Calu3 (cell line): ENCODE measurements at places on chromosomes 13 and 19. TPM values are rescaled to one million over a fixed set of nuclear protein-coding genes. Genes with fewer than 3 reads are reported as not detected.

- H3K4me3 ChIP-seq: no peak overlapping the region
- H3K27ac ChIP-seq: no peak overlapping the region
- DNase-seq: no peak
- H3K36me3 ChIP-seq: no peaks in the 10 kb centered on the region
These were observed 153.6 kb upstream of the GPR12 start for GRCh38 chr13:26914148-26914547.

The ZNF497 gene
- 2.4 and 3.1 TPM in 2 replicates for total RNA-seq

- H3K4me1 ChIP-seq: peaks cover 41% of the 10 kb centered on the region
- H3K27me3 ChIP-seq: no peaks in the 10 kb centered on the region
- peak overlapping the region; percentile 93 for H3K27ac ChIP-seq
These were observed 32.8 kb downstream of the ATP11A start for GRCh38 chr13:112722433-112723263.

The C1QTNF9B gene
- not detected in 2 replicates for total RNA-seq

DNA sequence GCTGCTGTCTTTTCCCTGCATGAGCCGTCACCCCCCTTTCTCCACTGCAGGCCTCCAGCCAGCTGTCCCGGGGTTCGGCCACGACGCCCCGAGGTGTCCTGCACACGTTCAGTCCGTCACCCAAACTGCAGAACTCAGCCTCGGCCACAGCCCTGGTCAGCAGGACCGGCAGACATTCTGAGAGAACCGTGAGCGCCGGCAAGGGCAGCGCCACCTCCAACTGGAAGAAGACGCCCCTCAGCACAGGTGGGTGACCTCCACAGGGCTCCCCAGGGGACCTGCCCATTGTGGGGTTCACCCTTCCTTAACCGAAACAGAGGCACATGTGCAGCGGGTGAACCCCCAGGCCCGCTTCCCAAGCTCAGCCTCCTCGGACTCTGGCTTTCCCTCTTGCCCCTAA is 13.1 kb downstream of the TSSK6 start:
- no peaks in the 10 kb centered on the region for H3K4me1 ChIP-seq
- no peak for DNase-seq
- H3K27me3 ChIP-seq: no peaks in the 10 kb centered on the region
- H3K36me3 ChIP-seq: peaks cover 28% of the 10 kb centered on the region
- no peak overlapping the region for H3K4me3 ChIP-seq

The AXL gene
- 107 and 118 TPM in 2 replicates for total RNA-seq
